ENCODE measurements at places on chromosomes 3 and 15.

DNA sequence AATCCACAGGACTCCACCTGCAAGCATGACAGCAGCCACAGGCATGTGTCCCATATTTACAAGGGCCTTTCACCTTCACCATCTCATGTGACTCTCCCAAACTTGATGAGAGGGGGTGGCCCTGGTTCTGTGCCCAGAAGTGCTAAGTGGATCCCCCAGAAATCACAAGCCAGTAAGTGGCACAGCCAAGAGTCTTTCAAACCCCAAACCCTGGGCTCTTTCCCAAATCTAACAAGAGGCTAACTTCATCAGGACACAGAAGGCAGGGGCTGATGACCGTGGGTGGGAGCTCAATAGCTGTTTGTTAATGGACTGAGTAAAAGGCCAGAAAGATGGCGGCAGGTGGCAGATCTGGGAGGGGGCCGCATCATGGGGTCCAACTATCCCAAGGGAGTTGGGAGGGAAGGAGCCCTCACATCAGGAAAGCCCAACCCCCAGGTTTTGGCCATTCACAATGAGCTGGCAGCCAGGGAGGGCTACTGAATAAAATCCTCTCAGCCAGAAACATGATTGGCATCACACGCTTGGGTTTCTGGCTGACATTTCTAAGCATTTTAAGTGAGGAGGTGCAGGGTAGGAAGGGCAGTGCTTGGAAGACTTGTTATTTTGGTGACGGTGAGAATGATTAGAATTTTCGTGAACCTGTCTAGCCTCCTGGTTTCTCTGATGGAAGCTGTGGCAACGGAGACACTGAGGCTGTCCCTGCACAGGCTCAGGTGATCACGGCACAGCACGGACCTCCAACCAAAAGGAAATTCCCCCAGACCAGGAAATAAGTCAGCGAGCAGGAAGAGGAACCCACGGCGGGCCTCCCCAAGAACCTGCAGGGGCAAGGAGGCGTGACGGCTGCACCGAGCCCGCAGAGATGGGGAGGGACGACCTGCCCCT lies 109.3 kb downstream of the OXNAD1 start:
- no peak for DNase-seq

DNA sequence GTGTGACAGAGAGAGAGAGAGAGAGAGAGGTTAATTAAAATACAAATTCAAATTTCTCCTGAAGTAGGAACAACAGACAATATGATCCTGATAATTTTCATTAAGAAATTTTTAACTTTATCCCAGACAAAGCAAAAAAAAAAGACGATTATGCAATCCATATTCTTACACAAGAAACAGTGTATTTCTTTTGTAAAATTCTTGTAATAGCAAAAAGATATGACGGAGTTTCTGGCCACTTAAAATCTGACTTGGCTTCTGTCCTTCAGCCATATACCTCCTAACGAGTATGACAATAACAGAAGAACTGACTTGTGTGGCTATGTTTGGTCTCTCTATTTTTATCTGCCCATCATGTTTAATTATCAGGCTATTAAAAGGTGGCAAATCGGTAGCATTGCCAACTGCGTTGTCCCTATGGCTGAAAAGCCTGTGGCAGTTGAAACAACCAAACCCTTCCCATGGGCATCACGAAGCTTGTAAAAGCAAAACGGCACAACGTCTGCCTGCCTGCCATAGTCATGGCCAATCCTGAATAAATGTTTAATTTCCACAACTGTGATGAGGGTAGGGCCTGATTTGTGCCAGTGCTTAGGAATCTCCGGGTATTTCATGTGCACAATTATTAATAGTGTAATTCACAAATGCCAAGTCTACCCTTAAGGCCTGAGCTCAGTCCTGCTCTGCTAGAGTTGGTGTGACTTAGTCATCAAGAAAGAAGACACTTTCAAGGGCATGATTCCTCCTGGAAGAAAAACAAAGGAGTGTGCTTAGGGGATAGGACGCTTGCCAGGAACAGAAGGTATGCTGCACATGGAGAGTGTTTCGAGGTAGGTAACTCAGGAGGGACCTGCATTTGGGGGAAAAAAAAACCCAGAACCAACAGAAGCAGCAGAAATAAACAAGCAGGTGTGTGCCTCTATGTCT lies 1090.2 kb downstream of the FHIT start:
- DNase-seq: no peak

DNA sequence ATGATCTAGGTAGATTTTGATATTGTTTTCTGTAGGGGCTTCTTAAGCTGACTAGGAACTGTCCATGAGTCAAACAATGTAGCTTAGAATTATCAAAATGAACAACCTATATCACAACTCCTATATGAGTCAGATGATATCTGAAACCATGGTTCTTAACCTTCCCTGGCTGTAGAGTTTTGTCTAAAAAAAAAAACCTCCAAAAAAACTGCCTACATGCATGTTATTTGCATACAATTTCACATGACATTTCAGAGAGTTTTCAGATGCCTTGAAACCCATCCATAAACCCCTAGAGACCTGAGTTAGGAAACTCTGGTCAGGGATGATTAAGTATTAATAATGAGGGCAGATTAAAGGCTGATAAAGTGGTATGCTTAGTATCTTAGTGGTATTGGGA lies 157.0 kb downstream of the CHST2 start:
- DNase-seq: no peak

DNA sequence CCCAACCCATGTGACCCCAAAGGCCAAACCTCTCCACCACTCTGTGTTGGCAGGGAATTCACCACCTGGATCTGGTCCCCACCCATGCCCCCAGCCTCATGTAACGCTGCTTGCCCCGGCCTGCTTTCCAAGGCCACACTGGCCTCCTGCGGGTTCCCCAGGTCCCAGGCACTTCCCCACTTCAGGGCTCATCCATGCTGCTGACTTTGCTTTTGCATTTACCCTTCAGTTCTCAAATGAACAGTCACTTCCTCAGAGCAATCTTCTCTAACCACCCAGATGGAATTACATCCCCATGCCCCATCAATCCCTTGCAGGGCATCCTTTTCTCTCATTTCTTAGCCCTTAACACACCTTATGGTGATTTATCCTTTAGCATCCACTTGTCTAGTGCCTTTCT lies 9.2 kb downstream of the DAPK2 start:
- DNase-seq: no peak

- DNase-seq: no peak
Measured at GRCh38 chr15:78810362-78811123, 721 bp downstream of the ADAMTS7 start.

DNA sequence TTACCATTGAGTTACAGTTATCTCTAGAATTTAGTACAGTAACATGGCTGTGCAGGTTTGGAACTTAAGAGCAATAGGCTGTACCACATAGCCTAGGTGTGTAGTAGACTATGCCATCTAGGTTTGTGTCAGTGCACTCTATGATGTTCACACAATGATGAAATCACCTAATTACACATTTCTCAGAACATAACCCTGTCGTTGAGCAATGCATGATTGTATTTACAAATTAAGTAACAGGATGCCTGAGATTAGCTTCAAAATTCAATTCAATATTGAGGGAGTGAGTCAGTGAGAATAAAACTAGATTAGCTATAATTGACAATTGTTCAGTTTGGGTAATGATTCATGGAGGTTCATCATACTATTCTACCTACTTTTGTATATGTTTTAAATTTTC lies 633.8 kb downstream of the IGSF11 start:
- DNase-seq: no peak

DNA sequence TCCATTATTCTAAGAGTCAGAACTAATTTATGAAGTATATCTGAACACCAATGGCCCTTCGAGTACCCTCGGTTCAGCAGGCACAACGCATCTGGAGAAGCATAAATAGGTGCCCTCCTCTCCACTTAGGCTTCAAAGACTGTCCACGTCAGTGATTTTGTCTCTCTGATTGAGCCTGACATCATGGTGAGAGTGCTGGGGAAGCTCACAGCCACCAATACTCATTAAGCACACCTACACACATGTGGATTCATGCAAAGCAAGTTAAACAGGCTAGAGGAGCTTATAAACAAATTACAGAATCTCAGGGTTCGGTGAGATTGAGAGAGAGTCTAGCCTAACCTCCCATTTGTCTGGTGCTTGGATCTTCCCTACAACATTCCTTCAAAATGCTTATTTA lies 3.6 kb downstream of the CLDN1 start:
- DNase-seq: no peak

DNA sequence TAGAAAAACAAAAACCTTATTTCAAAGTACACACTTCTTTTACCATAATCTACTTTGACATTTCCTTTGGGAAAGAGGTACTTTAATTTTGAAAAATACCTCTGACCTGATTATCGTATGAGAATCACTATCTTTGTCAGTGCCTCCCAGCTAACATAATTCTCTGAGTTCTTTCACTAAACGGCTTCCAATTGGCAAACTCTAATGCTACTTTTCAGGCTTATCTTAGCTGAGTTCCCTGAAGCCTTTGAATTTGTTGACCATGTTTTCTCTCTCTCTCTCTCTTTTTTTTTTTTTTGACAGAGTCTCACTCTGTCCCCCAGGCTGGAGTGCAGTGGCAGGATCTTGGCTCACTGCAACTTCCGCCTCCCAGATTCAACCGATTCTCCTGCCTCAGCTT lies 312.8 kb downstream of the ZPLD1 start:
- no peak for DNase-seq

GRCh38 chr3:144031938-144032337 lies 60.3 kb downstream of the DIPK2A start:
- no peak for DNase-seq

- no peak for DNase-seq
Measured at GRCh38 chr15:82176542-82176941, 86.0 kb downstream of the EFL1 start.

GRCh38 chr3:168262887-168263286 lies 167.2 kb upstream of the GOLIM4 start:
- no peak for DNase-seq

- no peak for DNase-seq
Measured at GRCh38 chr3:52205727-52206372, 7.9 kb downstream of the ALAS1 start.

GRCh38 chr15:100133001-100133400 lies 208.8 kb downstream of the ADAMTS17 start:
- DNase-seq: no peak

Measured in hematopoietic multipotent progenitor cell treated with erythropoietin and hydrocortisone succinate and interleukin-3 and kit ligand, for 15 days (in vitro differentiated cells).